Mesothelial cell of epicardium (in vitro differentiated cells): ENCODE measurements at places on chromosomes 6 and 20.
A peak's percentile ranks its signal among the peaks of the same experiment; 100 is the strongest.

DNA sequence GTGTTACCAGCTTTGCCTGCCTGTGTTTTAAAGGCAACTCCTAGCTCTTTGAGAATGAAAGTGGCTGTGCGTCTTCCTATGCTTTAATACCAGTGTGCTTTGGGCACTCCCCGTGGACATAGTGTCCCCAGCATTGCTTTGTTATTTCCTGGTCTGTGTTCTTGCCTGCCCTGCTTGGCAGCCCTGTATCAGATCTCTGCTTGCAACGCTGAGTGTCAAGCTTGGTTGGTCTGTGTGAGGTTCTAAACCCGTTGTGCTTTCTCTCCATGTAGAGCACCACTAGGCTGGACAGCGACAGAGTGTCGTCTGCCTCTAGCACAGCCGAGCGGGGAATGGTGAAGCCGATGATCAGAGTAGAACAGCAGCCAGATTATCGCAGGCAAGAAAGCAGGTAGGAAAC lies 80.2 kb downstream of the AFDN start:
- no peak for DNase-seq

- DNase-seq, result no peak
Observed at GRCh38 chr6:35011096-35012041, 122.3 kb downstream of the ANKS1A start.

- no peak for DNase-seq
Observed at GRCh38 chr20:39897058-39897457, 792.0 kb downstream of the MAFB start.

- DNase-seq, result no peak
Observed at GRCh38 chr6:81668615-81669047, 83.8 kb downstream of the TENT5A start.

GRCh38 chr6:34600796-34601195 lies 44.7 kb upstream of the SPDEF start:
- no peak for DNase-seq

GRCh38 chr20:33301192-33301930 lies 18.3 kb downstream of the BPIFB1 start:
- no peak for DNase-seq

- no peak for DNase-seq
Observed at GRCh38 chr6:44234101-44235025, 11.0 kb downstream of the SLC29A1 start.

DNA sequence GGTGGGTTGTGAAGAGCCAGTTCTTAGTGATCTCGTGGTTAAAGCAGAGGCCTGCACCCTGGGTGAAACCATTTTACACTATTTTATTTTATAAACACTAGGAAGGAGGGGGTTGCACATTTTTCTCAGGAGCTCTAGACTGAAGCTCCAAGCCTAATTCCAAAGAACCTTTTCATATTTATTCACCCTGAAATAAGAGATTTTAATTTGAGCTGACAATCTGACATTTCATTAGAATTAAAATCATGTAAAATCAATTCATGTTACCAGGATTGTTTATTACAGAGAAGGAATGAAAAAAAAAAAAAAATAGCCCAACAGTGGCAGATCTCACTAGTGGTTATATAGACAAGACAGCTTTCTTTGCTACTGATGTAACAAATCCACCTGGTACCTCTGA lies 222.5 kb upstream of the SOX4 start:
- no peak for DNase-seq

DNA sequence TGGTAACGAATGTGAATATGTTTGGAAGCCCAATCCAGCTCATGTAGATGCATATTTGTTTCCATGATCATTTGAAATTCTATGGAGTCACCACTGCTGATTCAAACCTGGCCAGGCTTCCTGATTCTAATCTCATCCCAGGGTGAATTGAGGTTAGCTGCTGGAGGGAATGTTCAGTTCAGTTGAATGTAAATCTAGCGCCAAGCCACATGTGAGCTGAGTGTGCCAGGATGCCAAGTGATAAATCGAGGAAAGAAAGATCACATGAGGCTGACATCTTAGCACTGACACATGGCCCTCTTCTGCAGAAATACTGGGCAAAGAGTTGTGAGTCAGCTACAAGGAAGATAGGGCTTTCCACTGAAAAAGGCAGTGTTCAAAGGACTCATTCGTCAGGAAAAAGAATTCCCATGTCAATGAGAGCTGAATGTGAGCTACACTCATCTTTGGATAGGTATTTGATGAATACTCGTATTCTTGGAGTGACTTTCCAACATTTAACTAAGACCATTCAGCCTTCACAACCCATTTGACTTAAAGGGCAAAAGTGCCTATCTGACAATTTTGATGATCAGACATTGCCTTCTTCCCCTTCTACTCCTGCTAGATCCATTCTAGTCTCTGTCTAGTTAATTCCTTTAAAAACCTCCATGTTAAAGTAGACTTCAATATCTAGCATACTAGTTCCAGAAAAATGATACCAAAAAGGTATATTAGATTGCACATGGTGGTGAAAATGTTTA lies 172.1 kb downstream of the MTFR2 start:
- DNase-seq, result no peak

DNA sequence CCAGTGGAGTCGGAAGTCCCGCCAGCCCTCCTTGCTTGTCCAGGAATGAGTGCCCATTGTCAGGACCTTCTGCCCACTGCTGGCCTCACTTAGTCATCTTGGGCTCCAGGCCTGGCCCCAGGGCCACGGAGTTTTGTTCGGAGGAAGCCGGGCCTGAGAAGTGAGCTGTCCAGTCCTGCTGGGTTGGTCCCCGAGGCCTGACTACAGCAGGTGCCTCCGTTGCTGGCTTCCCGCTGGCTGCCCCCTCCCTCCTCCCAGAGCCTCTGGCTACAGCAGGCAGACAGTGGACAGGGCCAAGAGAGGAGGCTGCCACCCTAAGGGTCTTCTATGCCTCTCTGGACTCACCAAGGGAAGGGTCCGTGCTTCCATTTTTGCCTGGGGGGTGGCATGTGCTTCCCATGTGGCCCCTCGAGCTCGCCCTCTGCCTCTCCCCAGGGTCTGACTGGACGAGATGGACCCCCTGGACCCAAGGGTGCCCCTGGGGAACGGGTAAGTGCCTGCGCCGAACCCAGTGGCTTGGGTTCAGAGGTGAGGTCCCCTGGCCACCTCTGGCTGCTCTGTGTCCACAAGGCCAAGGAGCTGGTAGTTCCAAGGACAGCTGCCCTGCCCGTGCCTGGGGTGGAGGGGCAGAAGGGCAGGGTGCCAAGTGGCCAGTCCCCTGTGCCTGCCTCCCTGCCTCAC lies 2.8 kb downstream of the COL9A3 start:
- no peak for DNase-seq

DNA sequence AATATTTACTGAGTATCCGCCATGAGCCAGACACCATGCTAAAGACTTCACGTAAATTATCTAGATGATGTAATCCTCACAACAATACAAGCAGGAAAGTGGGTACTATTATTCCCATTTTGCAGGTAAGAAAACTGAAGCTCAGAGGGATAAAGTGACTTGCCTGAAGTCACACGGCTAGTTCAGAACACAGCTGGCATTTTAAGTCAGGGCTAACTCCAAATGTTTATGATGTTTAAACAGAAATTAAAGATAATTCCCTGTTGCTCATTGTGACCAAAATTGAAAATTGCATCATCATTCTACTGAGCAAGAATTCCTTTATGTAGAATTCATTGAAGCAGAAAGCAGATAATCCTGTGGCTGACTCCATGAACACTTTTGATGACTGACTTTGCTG lies 71.3 kb upstream of the STXBP5 start:
- no peak for DNase-seq

GRCh38 chr6:27562027-27562410 lies 89.1 kb upstream of the ZNF184 start:
- no peak for DNase-seq

DNA sequence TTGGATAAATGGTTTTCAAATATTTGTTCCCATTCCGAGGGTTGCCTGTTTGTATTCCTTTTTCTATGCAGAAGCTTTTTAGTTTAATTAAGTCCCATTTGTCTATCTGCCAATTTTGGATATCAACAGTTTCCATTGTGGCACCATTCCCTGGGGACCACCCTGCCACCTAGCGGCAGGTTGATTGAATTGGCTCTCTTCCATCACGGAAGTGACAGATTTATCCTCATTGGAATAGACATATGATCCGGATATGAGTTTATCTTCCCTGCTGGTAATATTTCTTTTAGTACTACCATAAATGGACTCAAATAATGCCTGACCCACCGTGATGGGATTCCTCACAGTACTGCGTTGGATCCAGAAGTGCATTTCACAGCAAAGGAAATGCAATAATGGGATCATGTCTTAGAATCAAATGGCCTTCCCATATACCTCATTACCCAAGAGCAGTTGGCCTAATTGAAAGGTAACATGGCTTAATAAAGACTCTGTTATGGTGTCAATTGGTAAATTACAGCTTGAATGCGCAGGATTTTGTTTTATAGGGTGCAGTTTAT lies 327.0 kb downstream of the BMP2 start:
- no peak for DNase-seq

- DNase-seq, result no peak
Observed at GRCh38 chr6:141167945-141168344, 964.8 kb upstream of the GJE1 start.

GRCh38 chr6:2944405-2945152 lies 26.8 kb downstream of the SERPINB6 start:
- no peak for DNase-seq

- DNase-seq, result no peak
Observed at GRCh38 chr6:6760002-6760401, 171.5 kb downstream of the LY86 start.

- no peak for DNase-seq
Observed at GRCh38 chr6:163417595-163417994, 3.1 kb downstream of the QKI start.

- DNase-seq, result no peak
Observed at GRCh38 chr6:105844275-105844883, 241.8 kb upstream of the PRDM1 start.

DNA sequence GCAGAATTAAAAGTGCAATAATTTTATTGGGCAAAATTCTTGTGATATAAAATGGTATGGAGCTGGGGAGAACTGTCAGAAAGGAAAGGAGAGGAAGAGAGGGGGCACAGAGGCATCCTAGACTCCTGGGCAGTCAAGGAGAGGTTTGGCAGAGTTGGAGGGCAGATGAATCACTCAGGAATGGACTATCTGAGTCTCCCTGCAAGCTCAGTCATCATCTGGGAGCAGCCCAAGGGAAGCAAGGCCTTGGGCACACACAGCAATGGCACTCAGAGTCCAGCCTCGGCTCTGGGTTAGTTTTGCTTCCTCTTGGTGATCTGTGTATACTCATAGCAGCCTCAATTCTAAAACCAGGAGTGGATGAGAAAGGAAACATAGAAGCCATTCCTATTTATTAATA lies 67.2 kb downstream of the SLC22A1 start:
- DNase-seq, result no peak

- DNase-seq, result peak; percentile 13
Observed at GRCh38 chr20:63089051-63089907, 82.5 kb upstream of the BHLHE23 start.

DNA sequence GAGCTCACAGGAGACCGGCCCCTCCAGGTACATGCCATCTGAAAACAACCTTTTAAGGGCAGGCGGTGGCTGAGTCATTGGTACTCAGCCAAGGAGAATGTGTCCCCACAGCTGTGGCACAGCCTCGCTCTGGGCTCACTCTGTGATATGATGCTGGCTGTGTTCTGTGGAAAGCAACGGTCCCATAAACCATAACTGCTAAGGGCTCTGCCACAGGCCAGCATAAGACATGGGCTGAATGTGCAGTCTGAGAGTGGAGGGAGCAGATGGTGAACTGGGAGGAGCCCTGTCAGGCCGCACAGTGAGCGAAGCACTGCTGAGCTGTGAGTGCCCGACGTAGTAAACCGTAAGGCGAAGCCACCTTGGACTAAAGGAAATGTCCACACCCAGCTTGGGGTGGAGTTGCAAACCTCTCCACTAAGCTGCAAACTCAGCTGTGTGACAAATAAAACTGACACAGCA lies 375.8 kb downstream of the THBS2 start:
- DNase-seq, result no peak

GRCh38 chr6:167651318-167652041 lies 175.2 kb upstream of the AFDN start:
- no peak for DNase-seq

DNA sequence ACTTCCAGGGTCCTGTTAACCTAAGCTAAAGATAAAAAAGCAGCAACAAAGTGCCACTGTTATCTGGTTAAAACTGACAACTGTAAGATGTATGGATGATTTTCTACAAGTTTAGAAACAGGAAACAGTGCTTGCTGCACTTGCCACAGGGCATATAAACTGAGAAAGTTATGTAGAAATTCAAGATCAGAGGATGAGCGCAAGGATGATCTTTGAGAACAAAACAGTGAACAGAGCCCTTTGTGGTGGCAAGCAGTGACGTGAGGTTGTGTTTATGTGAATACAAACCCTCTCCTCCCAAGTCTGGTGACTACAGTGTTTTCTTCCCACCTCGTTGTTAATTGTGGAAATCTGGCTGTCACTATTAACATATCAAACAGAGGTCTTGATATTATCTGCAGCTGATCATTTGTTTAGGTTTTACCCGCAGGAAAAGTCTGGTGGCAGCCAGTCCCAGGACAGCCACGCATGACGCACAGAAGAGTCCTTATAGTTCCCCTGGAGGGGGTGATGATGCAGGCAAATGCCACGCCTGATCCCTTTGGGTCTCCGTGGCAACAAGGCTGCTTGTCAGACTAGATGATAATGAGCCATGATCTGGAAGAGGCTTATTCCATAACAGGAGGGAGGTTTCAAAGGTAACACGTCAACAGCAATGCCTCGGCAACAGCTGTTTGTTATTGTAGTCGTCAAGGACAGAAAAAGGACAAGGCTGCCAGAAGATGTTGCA lies 43.1 kb upstream of the TNFAIP3 start:
- DNase-seq, result no peak

DNA sequence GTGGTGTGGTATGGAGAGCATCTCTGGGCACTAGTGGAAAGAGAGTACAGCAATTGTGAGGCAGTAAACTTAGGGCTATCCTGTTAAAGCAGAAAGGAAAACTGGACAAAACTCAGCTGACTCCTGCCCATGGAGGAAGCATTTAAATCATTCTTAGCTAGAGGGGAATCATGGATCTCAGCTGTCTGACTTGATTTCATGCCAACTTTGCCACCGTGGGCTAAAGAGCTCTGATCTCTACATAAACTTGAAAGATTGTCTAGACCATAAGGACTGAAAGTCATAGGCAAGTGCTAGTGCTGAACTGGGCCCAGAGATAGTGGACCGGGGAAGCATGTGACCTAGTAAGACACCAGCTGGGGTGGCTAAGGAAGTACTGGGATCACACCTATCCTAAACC lies 651.8 kb downstream of the COL12A1 start:
- no peak for DNase-seq

GRCh38 chr6:127102299-127102698 lies 16.2 kb upstream of the RSPO3 start:
- DNase-seq, result no peak

DNA sequence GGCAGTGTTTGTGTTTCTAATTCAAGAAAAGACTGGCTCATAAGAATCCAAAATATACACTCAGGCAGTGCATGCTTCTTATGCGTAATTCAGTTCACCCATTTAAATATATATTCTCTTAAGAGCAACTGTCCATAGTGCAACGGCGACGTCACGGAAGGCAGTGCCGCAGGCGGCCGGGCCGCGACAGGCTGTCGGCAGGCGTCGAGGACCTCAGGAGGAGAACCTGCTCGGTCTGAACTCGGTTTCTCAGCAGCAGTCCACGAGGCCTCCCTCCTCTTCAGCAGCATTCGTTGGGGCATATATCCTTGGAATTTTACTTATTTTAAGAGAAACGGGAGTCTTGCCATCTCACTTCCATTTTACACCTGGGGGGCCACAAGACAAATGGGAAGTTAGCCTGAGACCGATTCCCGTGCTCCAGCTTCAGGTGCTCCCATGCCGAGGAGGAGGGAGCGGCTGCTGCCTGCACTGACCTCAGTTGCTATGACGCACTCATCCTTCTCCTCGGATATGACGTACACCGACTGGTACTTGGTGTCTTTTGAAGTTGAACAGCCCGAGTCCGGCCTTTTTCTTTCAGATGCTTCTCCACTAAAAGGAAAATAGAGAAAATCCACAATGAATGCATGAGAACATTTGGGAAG lies 8.2 kb downstream of the DLL1 start:
- DNase-seq, result no peak
